ENCODE measurements at places on chromosomes 2 and 18.

DNA sequence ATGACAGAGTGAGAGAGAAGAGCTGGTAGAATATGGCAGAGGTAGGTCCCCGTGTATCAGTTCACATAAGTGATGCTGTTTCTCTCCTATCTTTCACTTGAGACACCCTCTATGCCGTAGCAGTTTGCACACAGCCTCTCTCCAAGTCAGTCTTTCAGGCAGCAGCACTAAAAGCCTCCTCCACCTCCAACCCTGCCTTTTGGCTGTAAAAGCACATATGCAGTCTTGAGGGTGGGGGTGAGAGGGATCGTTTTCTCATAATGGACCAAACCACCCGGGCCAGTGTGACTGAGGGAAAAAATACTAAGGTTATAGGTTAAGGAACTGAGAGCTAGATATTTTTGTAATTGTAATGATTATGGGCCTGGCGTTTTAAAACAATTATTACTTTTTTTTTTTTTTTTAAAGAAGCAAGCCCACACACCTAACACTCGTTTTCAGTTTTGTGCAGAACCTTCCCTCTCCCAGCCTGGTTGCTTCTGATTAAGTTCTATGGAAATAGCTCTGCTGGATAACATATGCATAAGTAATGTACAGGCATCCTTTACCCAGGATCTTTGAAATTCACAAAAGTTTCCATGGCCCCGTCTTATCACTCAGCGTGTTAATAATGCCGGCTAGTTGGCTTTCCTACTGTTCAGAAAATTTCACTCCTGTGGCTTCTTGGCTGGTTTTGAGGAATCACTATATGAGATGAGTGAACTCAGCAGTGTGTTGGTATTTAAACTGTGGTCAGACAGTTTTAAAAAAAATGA is 112.2 kb upstream of the MEIS1 start:
- DNase-seq = no peak

- no peak for DNase-seq
These were observed 116.0 kb downstream of the ZEB2 start for GRCh38 chr2:144403933-144404332.

DNA sequence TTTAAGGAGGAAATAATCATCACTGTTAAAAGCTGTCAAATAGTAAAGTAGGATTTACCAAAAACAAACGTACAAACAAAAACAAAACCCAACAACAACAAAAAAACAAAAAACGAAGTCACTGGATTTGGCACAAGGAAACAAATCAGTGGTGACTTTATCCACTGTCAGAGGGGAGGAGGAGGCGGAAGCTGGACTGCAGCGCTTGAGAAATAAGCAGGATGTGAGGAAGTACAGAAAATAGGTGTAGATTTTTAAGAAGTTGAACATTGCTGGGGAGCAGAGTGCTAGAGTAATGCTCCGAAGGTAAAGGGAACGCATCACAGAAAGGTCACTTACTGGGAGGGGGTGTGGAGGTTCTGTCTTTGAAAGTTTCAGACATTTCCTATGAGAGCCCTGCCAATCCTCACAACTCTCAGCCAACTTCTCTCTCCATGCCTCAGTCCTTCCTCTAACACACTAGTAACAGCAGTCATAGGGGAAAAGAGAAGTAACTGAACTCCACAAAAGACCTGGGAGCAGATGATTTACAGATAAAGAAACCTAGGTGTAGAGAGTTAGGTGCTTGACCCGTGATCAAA is 220.2 kb upstream of the SMAD7 start:
- DNase-seq = no peak

DNA sequence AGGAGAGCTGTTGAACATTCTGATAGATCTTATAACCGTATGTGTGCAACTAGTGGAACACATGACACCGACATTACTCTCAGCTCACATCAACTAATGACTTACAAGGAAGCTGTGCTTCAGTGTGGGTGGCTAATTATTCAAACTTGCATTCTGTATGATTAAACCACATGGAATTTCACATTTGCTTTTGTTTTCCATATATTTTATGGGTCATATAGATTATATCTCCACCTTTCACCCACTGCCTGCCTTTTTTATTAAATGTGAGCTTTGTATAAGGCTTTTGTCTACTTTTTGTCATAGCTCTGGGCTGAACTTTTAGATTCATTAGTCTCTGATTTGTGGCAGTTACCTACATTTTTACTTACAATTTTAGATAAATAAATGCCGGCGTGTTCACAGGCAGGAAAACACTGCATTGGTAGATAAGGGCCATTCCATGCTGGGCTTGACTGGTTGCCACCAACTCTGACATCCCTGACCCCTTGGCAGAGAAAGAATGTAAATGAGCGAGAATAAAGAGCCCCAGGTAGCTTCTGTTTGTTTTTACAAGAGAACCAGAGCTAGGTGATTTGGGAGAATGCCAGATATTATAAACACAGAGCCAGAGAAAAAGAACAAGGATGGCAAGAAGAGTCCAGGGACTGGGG is 35.7 kb downstream of the LYPD6 start:
- no peak for DNase-seq

- DNase-seq = no peak
These were observed 1859.7 kb upstream of the CELF4 start for GRCh38 chr18:39425172-39425850.

GRCh38 chr2:42457011-42457410 is 36.8 kb downstream of the KCNG3 start:
- no peak for DNase-seq

GRCh38 chr2:39394516-39394961 is 42.5 kb downstream of the MAP4K3 start:
- DNase-seq = no peak

- no peak for DNase-seq
These were observed 175.4 kb downstream of the HDAC4 start for GRCh38 chr2:239225371-239225851.

DNA sequence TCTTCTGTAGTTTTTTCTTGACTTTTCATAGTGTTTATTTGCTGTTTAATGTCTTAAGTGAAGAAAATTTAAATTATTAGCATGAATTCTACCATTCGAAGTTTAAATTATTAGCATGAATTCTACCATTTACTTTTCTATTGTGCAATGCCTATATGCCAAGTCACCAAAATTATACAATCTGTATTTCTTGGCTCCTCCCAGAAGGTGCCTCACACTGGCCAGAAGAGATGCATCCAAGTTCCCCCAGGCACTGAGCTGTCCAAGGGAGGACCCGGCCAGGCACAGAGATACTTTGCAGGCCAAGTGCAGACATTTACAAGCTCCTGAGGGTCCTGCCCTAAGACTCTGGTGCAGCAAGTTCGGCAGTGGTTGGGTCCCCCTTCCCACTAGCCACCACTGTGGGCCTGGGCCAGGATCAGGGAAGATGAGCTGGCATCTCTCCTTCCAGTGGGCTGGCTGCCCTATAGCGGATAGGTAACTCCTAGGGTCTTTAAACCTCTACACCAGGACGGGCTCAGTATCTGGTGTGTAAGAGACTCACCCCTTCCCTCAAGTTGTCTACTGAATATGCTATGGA is 31.3 kb downstream of the TMEM247 start:
- DNase-seq = no peak

DNA sequence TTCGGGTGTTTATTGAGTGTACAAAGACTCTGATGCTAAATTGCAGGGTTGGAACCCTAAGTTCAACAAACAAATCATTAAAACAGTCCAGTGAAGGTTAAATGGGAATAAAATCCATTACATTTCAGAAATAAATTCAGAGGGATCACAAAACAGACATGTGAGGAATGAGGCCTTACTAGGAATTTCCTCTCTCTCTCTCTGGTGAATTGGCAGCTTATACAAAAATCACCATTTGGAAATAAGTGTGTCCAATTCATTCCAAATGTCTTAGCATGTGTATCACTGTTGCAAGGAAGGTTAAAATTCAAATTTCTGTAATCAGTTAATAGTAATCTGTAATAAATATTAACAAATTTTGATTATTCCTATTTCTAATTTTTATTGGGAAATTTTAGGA is 228.6 kb upstream of the PXDN start:
- no peak for DNase-seq

DNA sequence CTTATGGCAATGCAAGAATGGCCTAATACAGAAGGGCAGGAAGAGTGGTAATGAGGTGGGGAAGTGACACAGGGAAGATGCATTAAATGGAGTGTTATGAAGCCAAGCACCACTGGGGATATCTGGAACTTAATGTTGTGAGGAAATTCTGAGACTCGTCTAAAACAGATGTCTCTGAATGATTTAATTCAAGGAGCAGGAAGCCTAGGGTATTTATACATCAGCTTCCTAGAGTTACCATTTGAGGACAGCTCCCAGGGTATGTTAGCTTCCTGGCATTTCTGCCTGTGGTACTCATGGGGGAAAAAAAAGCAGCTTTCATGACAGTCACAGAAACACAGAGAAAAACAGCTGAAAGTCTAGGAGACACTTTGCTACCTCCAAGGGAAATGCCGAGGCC is 989.5 kb downstream of the CBLN2 start:
- DNase-seq = no peak

- DNase-seq = no peak
These were observed 48.9 kb upstream of the BCL11A start for GRCh38 chr2:60602388-60602787.

GRCh38 chr2:3636586-3637310 is 21.3 kb upstream of the ALLC start:
- DNase-seq = no peak

DNA sequence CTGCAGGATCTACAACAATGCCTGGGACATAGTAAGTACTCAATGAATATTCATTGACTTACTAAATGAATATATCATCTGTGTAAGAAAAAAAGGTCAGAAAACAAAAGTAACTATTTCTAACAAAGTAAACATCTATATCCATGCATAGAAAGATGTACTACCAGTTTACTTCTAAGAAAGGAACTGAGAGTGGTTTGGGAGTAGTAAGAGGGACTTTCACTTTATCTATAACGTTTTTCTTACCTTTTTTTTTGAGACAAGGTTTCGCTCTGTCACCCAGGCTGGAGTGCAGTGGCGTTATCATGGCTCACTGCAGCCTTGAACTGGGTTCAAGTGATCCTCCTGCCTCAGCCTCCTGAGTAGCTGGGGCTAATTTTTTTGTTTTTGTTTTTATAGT is 25.7 kb downstream of the DHX57 start:
- peak; percentile 35 for DNase-seq

GRCh38 chr18:36378205-36378604 is 80.7 kb downstream of the FHOD3 start:
- DNase-seq = no peak

- DNase-seq = no peak
These were observed 27.2 kb upstream of the FHL2 start for GRCh38 chr2:105425936-105426625.

DNA sequence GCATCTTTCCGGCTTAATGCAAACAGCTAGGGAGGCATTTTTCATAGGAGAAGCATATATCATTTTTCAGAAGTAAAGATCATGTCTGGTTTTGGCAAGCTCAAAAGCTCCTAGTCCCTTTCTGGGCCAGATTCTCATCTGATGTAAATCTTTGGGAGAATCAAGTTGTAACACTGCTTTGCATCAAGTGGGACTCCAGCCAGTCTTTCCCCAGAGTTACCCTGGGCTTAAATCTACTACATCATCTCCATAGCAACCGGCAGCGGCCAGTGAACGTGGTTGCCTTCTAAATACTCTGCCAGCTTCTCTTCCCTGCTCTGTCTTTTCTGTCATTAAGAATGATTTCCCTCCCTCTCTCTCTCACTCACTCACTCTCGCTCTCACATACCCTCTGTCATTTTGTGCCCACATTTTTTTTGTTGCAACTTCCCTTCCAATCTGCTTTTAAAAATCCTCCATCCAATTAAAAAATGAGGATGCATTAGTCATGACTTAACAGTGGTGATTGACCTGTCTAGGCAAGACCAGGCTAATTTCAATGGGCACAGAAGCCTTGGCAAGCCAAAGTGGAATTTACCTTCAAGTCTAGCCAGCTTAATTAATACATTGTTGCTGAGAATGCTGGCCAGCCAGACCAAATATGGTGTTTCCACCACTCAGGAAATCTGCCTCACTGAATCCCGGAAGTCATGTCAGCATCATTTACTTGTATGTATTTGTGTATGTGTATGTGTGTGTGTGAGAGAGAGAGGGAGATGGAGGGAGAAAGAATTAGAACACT is 93.0 kb downstream of the NRP2 start:
- DNase-seq = no peak

- DNase-seq = no peak
These were observed 11.5 kb upstream of the SLC4A3 start for GRCh38 chr2:219615894-219616293.

GRCh38 chr2:46048693-46049092 is 248.5 kb upstream of the EPAS1 start:
- DNase-seq = no peak

GRCh38 chr2:88927128-88927527 is 235.7 kb downstream of the RPIA start:
- no peak for DNase-seq

- DNase-seq = no peak
These were observed 137.6 kb downstream of the MTCL1 start for GRCh38 chr18:8843005-8843404.

DNA sequence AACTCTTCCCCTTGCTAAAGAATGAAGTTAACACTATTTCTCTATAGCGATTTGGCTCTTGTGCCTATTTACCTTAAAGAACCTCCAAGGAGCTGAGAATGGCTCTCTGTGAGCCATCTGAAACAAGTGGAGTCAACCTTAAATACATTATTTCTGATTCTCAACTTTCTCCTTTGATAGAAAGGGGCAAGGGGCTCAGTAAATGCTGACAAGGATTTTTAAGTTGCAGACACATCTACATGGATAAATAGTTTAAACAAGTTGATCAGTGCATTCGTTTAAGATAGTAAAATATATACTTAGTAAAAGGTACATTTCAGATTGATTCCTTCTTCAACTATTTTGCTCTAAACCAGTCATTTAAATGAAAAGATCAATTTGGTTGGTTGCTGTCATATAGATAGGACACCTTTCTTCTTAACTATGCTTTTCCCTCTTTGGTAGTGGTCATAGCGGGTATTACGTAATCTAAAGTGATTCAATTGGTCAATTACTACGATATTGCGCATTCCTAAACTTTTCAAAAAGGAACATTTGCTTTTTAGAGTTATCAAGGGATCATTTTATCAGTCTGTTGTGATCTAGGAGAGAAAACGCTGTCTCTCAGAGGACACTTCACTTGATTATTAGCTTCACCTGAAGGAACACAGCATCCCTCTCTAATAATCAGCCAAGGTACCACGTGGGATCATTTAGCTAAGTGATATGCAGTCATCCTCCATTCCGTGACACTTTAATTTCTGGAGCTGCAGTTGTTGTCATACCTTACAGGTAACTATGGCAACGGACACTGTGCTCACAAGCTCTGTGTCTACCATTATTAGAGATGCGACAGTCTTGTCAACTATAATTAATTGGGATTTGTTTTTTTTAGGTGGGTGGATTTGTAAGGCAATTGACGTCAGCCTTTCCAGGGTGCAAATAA is 50.9 kb upstream of the KCNE4 start:
- DNase-seq = no peak

- DNase-seq = no peak
These were observed 10.5 kb upstream of the IKZF2 start for GRCh38 chr2:213161759-213162515.

GRCh38 chr2:105361102-105361889 is 24.0 kb downstream of the C2orf49 start:
- no peak for DNase-seq

GRCh38 chr2:55268288-55268906 is 634 bp downstream of the MTIF2 start:
- no peak for DNase-seq

- DNase-seq = no peak
These were observed 237.7 kb downstream of the SEPTIN10 start for GRCh38 chr2:109376115-109376514.

GRCh38 chr2:52542297-52542696 is 1225.3 kb upstream of the CHAC2 start:
- DNase-seq = no peak

- DNase-seq = no peak
These were observed 35.2 kb upstream of the SERTAD2 start for GRCh38 chr2:64688909-64689308.

- no peak for DNase-seq
These were observed 16.9 kb upstream of the PAPOLG start for GRCh38 chr2:60739156-60739555.
